ENCODE measurements at places on chromosomes 11 and 22.

DNA sequence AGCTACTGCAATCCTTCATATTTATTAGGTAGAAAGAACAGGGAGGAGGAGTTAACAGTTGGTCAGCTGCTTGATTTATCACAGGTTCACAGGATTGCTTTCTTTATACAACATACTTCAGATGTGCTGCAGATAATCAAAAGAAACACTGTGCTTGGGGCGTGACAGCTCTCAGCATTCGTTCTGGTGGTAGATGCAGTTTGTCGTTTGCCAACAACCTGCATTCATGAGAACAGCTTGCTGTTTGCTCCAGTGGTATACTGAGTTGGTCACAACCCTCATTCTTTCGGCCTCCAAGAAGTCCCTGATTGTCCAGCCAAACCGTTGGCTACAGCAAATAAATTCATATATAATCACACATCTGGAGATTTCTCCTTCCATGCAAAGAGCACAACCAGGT lies 120.5 kb downstream of the ZNF280B start:
- no peak for DNase-seq

GRCh38 chr11:4482445-4482844 lies at the start of gene OR52K1:
TSS of gene OR52K1 (plus strand) at chr11:4482646. CDS start at chr11:4488901, 6,255 bp downstream.
- DNase-seq, result no peak

GRCh38 chr22:36587289-36588154 lies 58.6 kb upstream of the EIF3D start:
- DNase-seq, result no peak

DNA sequence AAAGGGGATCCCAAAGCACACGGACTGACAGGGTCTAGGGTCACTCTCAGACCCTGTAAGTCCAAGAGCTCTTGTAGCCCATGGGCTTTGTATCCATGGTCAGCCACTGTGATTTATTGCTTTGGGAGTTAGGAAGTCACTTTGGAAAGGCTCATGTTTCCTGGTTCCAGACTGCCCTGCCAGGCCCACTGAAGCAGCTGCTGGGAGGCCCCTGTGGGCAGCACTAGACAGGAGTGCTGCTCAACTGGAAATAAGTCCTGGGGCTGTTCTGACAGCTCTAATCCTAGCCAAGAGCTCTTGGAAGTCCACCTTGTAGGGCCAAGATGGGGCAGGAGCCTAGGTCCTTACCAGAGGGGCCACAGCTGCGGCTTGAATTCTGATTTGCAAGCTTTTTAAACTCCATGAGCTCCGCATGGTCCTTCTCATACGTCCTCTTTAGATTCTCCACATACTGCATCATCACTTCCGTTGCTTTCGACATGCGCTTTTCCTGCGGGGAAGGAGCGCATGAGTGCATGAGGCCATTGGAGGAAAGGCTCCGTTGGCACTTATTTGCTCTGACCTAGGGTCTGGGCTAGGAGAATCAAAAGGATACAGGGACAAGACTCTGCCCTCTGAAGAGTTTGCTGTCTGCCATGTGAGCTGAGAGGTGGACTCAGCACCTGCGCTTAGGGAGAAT lies 32.2 kb upstream of the LYVE1 start:
- DNase-seq, result no peak
